Right ventricle myocardium superior (tissue), 1 donor: ENCODE measurements at places on chromosomes 1 and 21.

DNA sequence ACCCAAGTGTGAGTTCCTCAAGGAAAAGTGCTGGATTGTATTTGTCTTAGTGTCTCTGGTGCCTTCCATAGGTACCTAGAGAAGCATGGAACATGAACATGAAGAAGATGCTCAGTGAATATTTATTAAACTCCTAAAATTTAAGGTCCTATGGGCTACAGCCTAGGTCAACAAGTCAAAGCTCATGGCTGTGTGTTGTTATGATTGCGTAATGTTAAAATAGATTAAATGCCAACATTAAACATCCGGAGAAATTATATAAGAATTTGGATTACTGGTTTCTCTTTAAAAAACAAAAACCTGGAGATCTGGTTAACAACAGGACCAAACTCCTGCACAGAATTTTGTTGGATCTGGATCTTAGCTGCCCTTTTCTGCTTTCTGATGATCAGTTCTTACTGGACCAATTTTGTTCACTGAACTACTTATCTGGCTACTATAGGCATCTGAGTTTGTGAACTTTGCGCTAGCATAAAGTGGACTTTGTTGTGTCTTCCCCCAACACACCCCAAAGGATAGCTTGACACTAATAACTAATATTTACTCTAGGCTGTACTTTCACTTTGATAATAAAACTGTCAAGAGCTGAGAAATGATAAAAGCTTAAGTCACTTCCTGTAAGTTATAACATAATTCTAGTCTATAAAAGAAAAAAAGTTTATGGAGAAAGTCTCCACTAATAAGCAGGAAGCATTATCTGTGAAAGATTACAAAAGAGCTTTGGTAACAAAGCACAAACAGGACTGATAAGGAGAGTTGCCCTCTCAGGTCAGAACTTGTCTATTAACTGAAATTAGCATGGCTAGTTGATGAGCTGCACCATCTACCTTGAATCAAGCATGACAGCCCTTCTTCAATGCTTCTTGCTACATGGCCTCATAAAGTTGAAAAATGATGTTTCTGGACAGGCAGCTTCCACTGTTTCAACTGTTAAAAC, 20.7 kb downstream of the F5 start:
- no peak for DNase-seq

DNA sequence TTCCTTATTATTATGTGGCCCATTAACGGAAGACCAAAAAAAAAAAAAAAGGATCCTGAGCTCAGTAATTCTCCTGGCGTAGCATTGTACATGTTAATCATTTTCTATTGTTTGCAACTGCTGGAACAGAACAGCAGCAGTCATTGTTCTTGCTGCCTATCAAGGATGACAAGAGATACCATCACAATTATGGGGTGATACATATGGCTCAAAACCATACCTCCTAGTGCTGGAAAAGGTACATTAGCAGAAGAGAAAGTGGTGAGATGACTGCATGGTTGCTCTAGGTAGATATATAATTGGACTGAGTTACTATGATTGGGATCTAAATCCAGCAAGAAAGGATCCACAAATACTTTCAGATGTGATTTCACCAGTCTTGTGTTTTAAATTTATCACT, 13.3 kb upstream of the TLR5 start:
- DNase-seq = no peak

GRCh38 chr1:45437323-45437722, 53.6 kb downstream of the TESK2 start:
- DNase-seq = no peak

- DNase-seq = no peak
Measured at GRCh38 chr1:90476411-90476810, 240.7 kb downstream of the BARHL2 start.

DNA sequence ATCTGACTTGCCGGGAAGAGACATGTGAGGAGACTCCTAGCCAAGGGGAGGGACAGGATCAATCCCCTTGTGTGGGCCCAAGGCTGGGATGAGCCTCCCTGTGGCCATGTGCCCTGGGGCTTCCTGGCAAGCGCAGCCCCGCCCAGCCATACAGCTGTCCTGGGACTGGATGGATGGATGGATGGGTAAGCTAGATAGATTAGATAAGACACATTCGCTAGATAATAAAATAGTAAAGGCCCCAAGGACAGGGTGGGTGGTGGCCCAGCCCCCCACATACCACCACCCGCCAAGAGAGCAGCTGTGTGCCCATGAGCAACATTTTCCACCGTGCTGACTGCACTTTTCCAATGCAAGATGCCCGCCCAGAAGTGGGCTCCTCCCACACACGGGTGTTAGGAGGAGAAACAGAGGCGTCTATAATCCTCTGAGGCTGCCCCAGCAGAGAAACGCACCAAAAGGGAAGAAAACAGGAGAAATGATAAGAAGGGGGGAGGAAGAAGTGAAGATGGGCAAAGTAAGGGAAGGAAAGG, 25.1 kb downstream of the ZBTB17 start:
- DNase-seq = no peak
